ENCODE measurements at places on chromosomes 5 and 9. TPM values are rescaled to one million over a fixed set of nuclear protein-coding genes. Genes with fewer than 3 reads are reported as not detected.

Gene SNAPC4
- total RNA-seq = 8.1 TPM

Gene SPATA31E1
- total RNA-seq = not detected

Gene OR1J2
- not detected for total RNA-seq

Gene TXNDC8
- total RNA-seq = not detected

Gene RASEF
- 54.6 TPM for total RNA-seq

Gene NUP214
- total RNA-seq = 44.1 TPM

Gene SUSD3
- total RNA-seq = 2.0 TPM

GRCh38 chr5:79236362-79236969 is 535 bp downstream of the JMY start:
- peak; percentile 28 for DNase-seq

- no peak for DNase-seq
Measured at GRCh38 chr9:2939368-2939767, 95.5 kb upstream of the PUM3 start.

GRCh38 chr5:112192866-112193265 is 226.2 kb downstream of the EPB41L4A start:
- no peak for DNase-seq

DNA sequence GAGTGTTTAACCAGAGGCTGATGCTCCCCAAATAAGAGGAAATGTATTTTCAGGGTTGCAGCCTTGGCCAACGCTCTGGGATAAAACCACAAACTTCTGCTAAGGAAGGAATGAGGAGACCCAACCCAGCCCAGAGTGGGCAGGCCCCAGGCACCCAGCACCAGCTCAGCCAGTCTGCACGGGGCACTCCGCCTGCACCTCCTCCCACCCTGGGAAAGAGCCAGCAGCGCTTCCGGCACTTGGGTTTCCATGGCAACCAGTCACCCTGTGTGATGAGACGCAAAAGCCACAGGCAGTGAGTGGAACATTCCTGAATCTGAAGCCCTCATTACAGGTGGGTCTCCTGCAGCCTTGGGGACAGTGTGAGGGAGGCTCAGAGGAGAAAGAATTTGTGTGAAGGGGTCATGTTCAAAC is 85.2 kb upstream of the ZBTB43 start:
- DNase-seq = peak; percentile 73

GRCh38 chr9:17062497-17062896 is 72.3 kb upstream of the CNTLN start:
- DNase-seq = no peak

DNA sequence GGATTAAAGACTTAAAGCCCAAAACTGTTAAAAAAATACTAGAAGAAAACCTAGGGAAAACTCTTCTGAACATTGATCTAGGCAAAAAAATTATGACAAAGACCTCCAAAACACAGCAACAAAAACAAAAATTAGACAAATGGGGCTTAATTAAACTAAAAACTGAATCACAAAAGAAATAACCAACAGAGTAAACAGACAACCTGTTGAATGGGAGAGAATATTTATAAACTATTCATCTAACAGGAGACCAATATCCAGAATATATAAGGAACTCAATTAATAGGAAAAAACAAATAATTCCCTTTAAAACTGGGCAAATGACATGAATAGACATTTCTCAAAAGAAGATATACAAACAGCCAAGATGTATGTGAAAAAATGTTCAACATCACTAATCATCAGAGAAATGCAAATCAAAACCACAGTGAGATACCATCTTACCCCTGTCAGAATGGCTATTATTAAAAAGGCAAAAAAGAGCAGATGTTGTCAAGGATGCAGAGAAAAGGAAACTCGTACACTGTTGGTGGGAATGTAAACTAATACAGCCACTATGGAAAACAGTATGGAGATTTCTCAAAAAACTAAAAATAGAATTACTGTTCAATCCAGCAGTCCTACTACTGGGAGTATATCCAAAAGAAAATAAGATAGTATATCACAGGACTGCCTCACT is 50.2 kb upstream of the TLX3 start:
- DNase-seq = no peak

GRCh38 chr5:116900793-116901192 is 326.2 kb upstream of the SEMA6A start:
- no peak for DNase-seq

DNA sequence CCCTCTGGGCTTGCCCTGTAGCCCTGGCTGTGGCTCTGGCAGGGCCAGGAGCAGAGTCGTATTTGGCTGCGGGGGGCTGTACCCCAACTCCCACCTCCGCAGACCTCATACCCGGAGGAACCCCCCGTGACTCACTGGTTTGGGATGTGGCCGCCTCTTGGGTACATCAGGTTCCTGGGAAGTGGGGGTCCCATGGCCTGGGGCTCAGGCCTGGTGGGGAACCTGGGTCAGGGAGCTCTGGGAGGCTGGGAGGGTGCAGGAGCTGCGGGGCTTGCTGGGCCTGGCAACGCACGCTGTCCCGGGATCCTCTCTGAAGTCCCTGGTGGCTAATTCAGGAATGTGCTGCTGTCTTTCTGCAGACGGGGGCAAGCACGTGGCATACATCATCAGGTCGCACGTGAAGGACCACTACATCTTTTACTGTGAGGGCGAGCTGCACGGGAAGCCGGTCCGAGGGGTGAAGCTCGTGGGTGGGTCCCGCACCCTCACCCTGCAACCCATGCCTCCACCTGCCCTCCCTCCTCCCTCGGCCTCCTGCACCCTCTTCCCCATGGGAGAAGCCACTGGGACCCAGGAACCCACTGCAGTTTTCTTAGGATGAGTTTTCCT is 2.4 kb downstream of the LCN1 start:
- no peak for DNase-seq

DNA sequence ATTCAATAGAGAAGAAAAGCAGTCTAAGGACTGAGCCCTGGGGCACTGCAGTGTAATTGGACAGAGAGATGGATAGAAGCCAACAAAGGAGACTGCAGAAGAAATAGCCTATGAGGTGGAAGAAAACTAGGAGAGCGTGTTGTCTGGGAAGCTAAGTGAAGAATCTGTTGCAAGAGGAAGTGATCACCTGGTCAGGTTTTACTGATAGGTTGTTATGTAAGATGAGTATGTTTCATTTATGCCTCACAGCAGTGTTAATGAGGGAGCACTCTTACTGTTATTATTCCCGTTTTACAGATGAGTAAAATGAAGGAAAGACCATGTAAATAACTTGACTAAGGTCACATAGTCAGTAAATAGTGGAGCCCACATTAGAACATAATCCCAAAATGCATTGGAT is 80.0 kb upstream of the GRHPR start:
- DNase-seq = no peak

- no peak for DNase-seq
Measured at GRCh38 chr9:35861161-35861897, 8.9 kb downstream of the OR13J1 start.

DNA sequence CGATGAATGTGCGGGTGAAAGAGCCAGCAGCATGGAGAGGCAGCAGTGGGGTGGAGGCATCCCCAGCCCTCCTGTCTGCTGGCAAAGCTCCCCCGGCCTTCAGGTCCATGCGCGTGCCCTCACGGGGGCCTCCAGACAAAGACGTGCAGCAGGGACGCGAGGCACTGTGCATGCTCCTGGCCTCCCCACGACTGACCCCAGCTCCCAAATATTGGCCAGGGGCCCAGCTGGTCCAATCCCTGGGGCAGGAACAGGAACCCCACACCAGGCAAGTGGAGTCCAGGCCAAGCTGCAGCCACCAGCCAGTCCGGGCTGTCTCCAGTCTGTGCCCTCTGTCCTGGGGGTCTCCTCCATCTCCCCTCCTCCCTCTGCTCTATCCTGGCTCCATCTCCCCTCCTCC is 33.5 kb upstream of the LRRC14B start:
- DNase-seq = no peak

GRCh38 chr5:62097361-62097760 is 208.6 kb upstream of the KIF2A start:
- no peak for DNase-seq

DNA sequence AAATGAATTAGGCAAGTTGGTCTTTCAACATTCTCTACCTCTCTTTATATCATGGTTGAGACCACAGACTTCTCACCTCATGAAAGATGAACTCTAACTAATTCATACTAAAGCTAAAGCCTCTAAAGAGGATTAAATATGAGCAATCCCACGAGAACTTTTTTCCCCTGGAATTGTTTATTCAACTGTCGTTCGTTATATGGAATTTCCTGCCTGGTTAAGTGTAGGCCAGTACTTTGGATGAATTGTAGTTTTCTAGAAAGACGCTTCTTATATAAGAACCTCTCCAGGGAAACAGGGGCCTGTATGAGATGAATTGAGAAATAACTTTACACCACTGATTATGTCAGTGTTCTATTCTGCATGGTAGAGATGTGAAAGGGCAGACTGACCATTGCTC is 42.9 kb downstream of the PDCD1LG2 start:
- no peak for DNase-seq

DNA sequence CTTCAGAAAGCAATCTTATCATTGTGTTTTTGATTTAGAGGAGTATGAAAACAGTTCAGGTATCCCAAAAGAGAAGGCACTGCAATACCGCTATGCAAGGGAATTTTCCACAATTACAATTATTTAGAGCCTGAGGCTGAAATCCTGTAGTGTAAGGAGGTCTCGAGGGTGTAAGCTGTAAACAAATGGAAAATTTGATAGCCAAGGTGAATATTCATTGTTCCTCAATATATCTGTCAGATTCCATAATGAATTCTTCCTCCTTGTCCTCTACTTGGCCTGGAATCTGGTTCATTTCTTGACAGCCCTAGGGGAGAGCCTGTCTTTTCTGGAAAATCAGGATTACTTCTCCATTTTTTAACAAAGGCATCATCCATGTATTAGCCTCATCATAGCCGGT is 63.1 kb upstream of the SMARCA2 start:
- DNase-seq = no peak

- DNase-seq = no peak
Measured at GRCh38 chr9:90300611-90301276, 341.9 kb downstream of the DIRAS2 start.

DNA sequence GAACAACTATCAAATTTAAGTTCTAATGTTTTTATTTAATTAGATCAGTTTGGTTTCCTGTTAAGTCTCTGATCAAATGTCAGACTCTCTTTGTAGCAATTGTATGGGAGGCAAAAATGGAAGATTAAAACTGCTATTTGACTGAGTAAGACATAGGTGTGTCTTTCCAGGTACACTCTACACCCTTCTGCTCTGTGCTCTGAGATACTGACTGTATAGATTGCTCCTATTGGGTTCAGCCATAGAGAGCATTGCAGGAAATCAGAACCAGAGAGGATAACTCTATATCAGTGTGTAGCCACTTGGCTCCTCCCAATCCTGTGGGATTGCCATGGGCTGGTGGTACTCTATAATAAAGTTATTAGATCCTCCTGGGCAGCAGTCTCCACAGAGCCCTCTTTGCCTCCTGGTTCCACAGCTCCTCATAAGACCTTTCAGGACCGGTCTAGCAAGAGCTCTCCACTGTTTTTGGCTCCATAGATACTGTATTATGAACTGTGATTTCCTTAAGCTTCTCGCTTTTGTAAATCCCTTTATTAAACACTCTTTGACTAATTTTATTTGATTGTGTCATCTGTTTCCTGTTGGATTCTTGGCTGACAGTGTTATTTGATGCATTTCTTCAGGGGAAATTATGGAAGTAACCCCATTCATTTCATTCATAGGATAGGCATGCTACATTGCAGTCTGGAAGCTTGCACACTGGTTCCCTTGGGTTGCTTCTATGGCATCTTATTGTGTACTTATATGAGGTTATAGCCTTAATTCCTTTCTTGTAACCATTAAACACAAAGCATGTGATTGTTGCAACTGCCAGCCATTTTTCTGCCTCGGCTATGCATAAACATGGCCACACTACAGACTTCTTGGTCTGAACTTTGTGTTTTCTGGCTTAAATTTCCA is 115.6 kb downstream of the VCAN start:
- DNase-seq = no peak

- DNase-seq = no peak
Measured at GRCh38 chr5:28864006-28864405, 1825.6 kb upstream of the CDH9 start.

DNA sequence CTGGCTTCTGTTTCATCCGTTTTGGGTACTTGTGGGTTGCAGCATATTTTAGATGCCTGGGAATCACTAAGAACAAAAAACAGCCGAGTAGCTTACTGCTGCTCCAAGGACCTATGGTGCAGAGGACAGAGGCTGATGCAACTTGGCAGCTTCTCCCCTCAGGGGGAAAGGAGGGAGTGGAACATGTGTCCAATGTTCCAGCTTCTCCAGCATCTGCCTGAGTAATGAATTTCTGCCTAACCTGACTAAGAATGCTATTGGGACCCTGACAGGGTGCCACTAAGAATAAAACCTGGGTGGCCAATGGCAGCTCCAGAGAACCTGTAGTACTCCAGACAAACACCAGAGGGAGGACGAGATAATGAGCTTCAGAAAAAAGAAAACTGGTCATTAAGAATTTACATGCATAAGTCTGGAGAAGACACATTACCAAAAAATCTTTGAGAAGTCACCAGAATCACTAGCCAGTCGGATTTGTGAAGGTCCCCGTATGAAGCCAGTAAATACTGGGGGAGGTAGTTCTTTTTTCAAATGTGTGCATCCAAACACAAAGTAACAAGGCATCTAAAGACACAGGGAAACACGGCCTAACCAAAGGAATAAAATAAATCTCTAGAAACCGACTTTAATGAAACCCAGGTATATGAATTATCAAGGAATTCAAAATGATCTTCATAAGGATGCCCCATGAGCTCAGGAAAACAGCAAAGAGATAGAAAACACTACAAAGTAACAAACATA is 293.5 kb downstream of the HINT1 start:
- DNase-seq = peak; percentile 28

DNA sequence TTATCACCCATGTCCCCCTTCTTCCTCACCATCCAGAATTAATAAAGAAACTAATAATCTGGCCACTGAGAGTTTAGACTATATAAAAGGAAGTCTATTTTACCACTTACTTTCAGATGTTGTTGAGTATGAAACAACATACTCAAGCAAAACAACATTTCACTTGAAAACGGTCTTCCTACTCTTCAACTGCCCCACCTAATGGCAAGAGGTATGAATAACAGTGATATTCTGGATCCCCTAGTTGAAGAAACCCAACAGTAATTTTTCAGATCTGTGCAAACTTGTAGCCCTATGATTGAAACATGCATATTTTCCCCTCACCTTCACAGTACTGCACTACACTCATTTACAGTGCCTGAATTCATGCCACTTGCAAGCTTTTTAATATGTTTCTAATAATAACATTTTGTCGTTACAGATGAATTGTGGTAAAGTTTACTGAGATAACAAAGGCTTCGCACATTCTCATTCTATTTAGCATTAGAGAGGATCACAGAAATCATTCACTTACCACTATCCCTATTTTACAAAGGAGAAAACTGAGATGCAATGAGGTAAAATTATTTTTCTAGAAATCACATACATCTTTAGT is 267.9 kb upstream of the PDE4D start:
- DNase-seq = no peak

DNA sequence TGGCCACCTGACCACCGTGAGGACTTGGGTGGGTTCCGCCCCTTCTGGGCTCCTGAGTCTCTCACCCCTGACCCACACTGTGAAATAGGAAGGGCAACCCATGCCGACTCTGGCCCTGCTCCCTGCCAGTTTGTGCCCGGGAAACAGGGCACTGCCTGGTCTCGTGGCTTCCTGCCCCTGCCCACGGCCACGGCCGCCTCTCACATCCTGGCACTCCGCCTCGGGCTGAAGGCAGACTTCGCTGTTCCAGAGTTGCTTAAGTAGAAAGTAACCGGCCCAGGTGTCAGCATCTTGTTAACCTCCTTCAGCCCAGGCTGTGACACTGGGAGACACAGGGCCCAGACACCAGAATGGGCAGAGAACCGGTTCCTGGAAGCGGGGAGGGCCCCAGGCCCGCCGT is 68.7 kb upstream of the RNU6ATAC start:
- no peak for DNase-seq

Data from left colon (tissue), 2 donors.